ENCODE measurements at places on chromosomes 5 and 9.

DNA sequence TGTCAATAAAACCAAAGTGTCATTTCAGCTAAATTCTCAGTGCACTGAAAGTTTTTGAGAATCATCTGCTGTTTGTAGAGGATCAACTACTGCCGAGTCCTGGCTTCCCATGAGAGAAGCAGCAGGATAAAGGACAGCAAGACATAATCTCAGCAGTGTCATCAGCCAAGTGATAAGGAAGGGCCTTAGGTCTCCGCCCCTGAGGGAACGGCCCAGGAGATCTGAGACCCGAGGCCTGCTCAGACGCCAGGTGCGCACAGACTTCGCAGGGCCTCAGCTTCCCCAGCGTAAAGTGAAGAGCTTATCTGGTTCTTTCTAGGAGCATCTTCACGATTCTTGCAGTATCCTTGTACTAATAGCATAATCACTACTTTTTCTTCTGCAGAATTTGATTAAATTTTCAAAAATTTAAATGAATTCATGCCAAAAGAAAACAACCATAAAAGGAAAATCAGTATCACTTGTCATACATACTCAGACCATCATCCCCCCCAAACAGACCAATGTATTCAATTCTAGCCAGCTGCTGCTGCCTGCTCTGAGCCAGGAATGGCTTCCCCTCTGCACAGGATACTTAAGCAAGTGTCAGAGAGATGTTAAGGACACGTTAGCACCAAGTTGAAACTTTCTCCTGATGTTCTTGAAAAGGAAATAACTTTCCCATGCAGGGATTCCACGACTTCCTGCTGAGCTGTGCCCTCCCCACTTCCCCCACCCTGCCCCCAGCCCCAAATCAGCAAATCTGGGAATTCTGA is 2.2 kb downstream of the GFPT2 start:
- no peak for DNase-seq

GRCh38 chr5:22500556-22500955 is 352.6 kb downstream of the CDH12 start:
- no peak for DNase-seq

GRCh38 chr9:4131946-4132345 is 167.9 kb downstream of the GLIS3 start:
- no peak for DNase-seq

DNA sequence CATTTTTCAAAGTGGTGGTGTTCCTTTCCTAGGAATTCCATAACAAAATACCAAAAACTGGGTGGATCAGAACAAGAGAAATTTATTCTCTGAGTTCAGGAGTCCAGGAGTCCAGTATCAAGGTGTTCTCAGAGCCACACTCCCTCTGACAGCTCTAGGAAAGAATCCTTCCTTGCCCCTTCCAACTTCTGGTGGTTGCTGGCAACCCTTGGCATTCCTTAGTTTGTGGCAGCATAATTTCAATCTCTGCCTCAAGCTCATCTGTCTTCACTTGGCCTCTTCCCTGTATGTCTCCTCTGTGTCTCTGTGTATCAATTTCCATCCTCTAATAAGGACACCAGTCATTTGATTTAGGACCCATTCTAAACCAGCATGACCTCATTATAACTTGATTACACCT is 243.7 kb downstream of the MPDZ start:
- DNase-seq = no peak

GRCh38 chr5:32865475-32865874 is 154.4 kb downstream of the NPR3 start:
- no peak for DNase-seq

GRCh38 chr9:127753622-127754021 is 18.5 kb upstream of the TOR2A start:
- no peak for DNase-seq

GRCh38 chr9:11159318-11159862 is 546.6 kb upstream of the PTPRD start:
- no peak for DNase-seq

GRCh38 chr5:683551-684481 is 9.3 kb downstream of the TPPP start:
- DNase-seq = no peak

- DNase-seq = no peak
Observed at GRCh38 chr5:40600383-40600782, 79.3 kb upstream of the PTGER4 start.

DNA sequence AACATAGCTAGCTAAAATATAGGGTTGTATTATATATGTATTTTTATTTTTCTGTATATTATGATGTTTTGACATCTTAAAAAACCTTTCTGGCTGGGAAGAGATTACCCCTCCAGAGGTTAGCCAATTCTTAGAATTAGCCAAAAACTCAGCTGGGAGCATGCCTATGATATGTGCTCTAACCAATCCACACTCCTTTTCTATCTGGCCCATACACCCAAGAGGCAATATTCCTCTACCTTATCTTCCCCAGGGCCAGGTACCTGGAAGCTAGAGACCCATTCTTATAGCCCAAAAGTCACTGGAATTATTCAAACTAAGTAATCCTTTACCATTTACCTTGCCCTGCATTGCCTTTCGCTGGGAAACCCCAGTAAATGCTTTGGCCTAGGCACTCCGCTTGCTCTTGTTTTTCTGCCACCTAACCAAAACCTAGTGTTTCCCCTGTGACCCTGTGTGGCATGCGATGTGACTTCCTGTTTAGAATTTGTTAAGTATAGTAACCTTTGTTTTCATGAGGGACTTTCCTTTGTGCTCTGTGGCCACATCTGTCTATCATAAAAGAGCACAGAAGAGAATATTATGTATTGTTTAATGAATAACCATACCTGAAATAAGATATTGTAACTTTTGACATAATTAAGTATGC is 37.4 kb downstream of the CSNK1G3 start:
- DNase-seq = peak; percentile 10

- no peak for DNase-seq
Observed at GRCh38 chr5:172646716-172647285, 5.7 kb downstream of the NEURL1B start.

GRCh38 chr5:17796757-17797396 is 162.6 kb downstream of the TAF11L14 start:
- no peak for DNase-seq

GRCh38 chr5:173314166-173314952 is 13.9 kb downstream of the STC2 start:
- DNase-seq = no peak

DNA sequence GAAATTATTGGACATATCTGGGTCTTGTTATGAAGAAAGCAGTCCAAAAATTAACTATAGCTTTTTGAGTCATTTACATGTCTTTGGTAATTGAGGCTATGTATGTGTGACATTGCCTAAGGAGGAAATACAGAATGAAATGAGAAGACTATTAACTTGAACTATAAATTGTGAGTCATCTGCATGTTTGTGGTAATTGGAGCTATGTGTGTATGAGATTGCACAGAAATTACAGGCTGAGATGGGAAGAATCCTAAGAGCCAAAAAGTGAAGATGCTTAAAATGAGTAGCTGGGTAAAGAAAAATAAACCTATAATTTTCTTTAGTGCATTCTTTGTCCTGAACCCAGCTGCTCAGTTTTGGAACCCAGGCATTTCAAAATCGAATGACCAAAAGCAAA is 747.6 kb upstream of the EDIL3 start:
- DNase-seq = no peak

- DNase-seq = no peak
Observed at GRCh38 chr9:136496801-136497620, 14.2 kb upstream of the SEC16A start.

- DNase-seq = no peak
Observed at GRCh38 chr9:128389395-128390149, 18.4 kb downstream of the URM1 start.

DNA sequence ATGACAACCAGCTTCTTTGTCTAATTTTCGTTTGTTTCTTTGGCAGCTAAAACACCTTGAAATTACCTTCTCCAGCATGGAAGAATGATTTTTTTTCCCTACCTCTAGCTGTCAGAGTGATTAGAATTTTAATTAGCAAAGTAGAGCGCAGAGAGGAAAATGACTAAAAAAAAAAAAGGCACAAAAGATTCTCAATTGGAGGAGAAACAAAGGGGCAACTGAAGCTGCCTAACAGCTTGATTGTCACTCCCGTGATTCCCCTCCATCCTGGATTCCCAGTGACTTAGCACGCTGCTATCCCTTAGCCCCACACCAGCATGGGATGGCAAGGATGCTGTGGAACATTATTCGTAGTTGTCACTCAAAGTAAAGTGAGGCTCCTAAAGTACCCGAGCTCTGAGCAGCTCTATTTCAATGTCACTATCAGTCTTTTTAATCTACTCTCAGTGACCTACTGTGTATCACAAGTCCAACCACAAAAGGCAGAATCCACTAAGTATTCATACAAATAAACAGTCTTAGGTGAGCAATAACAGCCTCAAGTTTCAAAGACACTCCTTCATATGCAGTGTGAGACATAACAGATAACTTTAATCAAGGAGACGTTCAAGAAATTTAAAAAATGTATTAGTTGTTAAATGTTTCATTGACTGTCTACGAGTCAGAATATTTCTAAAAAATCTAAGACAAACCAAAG is 710.0 kb upstream of the GRAMD2B start:
- no peak for DNase-seq

DNA sequence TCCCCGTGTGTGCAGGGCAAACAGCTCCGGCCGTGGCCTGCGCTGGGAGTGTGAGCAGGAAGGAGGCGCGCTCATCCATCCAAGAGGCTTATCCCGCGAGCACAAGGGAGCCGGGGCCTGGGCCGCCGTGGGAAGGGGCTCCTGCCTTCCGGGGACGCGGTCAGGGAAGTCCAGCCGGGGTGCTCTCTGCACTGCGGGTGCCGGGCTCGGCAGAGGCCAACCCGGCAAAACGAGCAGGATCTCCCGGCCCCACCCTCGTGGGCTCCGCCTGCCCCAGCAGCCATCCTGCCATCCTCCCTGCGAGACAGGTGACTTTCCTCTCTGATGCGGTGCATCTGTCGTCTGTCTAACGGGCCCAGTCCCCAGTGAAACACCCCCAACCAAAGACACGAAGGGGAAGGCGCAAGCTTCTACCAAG is 244.2 kb downstream of the AUH start:
- DNase-seq = no peak

DNA sequence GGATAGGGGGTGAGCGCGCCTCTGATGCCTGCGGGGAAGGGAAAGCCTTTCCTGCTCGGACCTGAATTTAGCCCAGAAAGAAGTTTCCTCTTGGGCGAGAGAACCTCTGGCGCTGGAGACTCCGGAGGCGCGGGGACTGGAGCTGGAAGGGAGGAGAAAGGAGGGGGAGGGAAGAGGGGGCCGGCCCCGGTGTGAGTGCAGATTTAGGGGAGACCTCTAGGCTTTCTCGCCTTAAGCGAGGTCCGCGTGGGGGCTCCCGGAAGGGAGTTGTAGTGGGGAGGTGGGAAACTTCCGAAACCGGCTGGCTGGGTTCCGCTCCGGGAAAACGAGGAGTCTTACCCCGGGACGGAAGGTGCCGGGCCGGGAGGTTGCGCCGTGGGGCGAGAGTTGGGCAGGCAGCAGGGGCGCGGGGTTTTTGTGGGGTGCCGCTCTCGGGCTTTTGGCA is 1.3 kb downstream of the PCSK5 start:
- DNase-seq = no peak

- DNase-seq = no peak
Observed at GRCh38 chr9:116683535-116683934, 3.6 kb upstream of the TRIM32 start.

- DNase-seq = no peak
Observed at GRCh38 chr5:112338681-112339337, 80.3 kb downstream of the EPB41L4A start.

DNA sequence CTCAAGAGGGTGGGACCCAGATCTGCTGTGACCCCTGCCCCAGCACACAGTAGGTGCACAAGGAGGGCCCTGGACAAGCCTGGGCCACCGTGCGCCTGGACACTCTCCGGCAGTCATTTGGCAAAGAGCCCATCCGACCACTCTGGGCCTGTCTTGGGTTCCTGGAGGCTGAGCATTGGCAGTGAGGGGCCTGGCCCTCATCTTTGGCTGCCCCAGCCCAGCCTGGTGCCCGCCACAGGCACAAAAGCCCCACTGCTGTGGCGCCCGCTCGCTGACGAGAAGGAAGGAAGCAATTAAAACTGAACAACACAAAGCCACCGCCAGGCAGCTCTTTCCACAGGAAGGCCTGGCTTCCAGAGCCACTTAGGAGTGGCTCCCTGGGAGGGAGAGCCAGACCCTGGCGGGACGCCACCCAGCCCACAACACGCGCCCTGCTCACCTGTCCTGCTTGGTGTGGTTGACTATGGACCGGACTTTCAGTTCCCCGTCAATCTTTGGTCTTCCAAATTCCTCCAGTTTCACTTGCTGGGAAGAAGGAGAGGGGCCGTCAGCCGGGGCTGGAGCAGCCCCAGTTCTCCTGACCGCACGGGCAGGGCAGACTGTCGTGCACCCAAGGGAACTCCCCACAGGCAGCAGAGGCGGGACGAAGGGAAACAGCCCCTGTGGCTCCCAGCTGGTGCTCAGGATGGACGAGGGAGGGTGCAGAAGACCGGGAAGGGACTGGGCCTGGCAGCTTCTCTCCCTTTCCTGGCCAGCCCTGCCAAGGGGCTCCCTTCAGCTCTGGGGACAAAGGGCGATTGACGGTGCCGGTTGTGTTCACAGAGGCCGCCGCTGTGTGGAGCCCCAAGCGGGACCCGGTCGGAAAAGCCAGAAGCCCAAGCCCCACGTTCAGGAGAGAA is 50.9 kb upstream of the SARDH start:
- DNase-seq = no peak

- DNase-seq = no peak
Observed at GRCh38 chr9:120353506-120353905, 226.5 kb downstream of the CDK5RAP2 start.

All from stimulated activated CD8-positive, alpha-beta memory T cell treated with anti-CD3 and anti-CD28 coated beads, Interleukin-2, amount 100 ng/mL, for 48 hours (primary cell).